ENCODE measurements at places on chromosomes 5 and 9.

GRCh38 chr5:144275329-144275728 lies 104.7 kb downstream of the KCTD16 start:
- DNase-seq: no peak

GRCh38 chr5:111364992-111365391 lies 140.8 kb downstream of the CAMK4 start:
- no peak for DNase-seq

- DNase-seq: no peak
Observed at GRCh38 chr5:172564883-172565282, 76.2 kb upstream of the NEURL1B start.

GRCh38 chr5:168920019-168920810 lies 341.0 kb upstream of the PANK3 start:
- DNase-seq: no peak

- DNase-seq: no peak
Observed at GRCh38 chr5:116421080-116421629, 153.5 kb downstream of the SEMA6A start.

DNA sequence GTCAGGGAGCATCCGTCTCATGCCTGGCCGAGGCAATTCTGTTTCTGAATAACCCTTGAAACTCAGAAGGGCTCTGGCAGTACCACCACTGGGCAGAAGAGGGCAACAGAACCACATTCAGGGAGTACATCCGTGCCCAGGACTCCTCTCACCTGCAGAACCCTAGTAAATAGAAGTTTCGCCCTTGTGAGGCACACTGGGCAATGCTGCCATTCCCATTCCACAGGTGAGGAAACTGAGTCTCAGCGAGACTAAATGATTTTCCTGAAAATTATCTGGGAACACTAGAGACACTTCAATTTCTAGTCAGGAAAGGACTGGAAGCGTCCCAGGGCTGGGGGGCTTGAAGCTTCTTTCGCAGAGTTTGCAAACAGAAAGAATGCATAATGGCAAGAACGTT lies 74.7 kb downstream of the FGF1 start:
- no peak for DNase-seq

DNA sequence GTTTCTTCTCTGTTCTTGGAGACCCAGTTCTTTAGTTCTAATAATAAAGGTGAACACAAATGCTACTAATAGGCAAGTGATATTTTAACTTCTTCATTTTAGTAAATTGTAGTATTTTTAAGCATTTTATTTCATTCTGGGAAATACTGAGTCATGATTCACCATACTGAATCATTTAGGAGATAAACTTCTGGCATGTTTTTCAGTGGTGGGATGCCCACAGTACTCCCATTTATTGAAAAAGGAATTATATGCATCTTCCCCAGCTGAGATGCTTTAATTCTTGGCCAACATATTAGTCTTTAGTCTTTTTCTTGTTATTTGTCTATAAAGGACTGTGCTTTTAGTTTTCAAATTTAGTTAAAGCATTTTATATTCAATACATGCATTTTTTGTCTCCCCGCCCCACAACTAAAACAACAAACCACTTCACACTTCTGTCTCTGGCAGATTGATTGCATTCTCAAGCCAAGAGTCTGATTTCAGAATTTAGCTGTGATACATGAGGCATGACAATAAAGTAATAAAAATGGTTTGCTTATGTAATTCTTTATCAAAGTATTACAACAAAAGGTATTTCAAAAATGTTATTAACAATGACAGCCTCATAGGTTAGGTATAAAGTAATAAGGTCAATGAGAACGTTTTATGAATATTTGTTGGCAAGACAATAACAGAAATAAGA lies 125.2 kb upstream of the CDH18 start:
- no peak for DNase-seq

- no peak for DNase-seq
Observed at GRCh38 chr5:121377461-121377860, 474.2 kb upstream of the FTMT start.

- DNase-seq: no peak
Observed at GRCh38 chr5:180133971-180134508, 62.5 kb upstream of the RNF130 start.

DNA sequence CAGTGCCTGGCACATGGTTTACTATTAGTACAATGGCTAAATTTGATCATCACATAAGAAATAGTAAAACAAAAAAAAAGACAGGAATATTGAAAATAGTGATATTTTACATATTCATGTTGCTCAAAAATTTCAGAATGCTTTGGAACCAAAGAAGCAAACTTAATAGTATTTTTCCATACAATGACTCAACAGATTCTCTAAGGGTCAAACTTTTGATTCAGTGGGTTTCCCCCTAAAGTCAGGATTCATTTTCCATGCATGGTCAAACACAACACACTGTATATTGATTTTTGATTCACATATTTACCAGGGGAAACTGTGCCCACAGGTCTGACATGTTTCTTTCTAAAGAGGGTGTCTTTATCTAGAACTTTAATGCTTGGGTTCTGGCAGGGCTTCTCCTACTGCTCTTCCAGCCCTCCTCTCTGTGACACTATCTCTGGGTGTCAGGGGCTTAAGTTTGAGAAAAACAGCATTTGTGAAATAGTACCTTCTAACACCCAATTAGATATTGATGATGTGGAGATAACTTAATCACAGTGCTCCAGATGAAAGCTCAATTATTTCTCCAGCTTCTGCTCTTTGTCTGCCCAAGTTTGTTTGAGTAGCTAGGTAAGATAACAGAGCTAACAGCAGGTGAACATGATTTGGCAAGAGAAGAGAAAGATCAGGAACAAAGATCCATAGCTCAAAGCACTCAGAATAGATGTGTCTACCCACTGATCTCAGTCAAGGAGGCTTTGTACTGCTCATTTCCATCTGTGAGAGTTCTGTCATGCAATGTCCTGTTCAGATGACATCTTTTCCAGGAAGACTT lies 35.5 kb upstream of the ELL2 start:
- no peak for DNase-seq

GRCh38 chr9:70403618-70404025 lies 10.8 kb downstream of the KLF9 start:
- no peak for DNase-seq

DNA sequence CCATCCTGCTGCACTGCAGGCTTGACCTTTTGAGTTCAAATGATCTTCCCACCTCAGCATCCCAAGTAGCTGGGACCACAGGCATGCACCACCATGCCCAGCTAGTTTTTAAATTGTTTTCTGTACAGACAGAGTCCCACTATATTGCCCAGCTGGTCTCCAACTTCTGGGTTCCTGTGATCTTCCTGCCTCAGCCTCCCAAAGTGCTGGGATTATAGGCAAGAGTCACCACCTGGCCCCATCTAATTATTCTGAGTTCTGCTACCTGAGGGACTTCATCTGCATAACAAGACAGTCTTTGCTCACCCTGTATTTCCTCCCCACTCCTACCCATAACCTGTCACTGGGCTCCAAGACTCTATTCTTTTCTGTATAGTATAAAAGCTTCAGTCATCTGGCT lies 54.6 kb upstream of the CEMIP2 start:
- DNase-seq: no peak

DNA sequence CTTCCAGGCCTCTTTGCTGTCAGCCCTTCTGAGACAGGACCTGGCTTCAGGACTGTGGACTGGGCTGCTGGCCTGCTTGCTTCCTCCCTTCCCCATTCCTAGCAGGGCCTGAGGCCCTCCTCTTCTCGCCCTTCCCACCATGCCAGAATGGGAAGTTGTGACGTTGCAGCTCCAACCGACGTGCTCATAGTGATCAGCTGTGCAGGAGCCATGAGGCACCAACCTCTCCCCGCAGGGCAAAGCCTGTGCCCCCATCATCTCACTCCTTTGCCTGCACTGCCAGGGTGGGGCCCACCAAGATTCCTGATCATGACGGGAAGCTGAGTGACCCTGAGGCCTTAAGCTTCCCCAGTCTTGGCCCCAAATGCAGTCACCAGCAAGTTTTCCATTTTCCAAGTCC lies 45.1 kb upstream of the GARNL3 start:
- DNase-seq: no peak

DNA sequence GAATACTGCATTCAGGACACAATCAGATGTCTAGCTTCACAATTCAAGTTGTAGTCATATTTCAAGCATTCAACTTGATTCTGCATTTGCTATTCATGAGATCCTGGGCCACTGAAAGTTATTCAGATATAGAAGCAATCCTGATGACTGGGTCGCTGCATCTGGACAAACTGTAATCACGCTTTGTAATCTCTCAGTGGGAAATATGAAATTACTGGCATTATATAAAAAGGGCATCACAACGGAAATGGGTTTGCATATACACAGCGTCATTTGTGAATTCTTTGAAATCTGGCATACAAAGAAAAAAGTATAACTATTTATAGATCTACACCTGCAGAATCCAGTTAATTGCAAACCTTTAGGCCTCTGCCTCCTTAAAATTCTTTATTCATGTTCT lies 102.2 kb downstream of the PARP8 start:
- DNase-seq: no peak

DNA sequence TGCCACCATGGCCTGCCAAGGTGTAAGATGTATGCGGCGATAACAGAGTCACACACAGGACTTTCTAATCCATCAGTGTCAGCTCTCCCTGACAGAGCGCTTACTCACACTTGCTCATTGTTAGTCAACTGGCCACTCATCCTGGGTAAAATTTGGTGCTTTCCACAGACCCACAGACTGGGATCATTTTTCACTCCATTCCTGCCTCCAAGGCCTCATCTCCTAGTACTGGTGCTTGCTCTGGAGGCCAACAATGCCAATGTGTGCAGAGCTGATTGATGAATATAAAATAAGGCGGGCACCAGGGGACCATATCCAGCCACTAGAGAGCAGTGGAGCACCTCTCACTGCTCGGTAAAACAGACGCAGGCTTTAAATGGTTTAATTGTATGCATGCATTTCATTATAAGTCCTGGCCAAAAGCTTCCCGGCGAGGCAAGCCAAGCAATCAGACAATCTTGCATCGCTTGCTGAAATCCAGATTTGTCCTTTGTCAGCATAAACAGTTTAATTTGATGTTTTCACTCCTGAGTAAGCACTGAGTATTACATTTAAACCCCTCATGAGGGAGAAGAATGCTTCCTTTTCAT lies 22.3 kb downstream of the PSMB7 start:
- no peak for DNase-seq

DNA sequence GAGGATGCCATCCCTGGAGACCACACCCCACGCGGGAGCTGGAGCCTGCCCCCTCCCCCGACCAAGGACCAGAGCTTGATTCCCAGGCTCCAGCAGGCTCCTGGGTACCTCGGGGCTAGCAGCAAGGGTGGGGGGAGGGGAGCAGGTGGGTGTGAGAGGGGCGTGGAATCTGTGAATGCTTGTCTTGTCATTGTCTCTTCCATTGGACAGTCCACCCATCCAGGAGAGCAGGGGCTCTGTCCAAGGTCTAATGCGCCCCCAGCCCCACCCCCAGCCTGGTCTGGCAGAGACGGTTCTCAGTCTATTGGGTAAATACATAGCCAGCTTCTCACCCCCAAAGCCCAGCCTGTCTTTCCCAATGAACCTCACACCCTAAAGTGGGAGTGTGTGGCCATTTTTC lies 22.8 kb downstream of the URM1 start:
- no peak for DNase-seq

- DNase-seq: no peak
Observed at GRCh38 chr9:133002147-133003070, 23.9 kb downstream of the GFI1B start.

GRCh38 chr5:150809363-150809762 lies 30.8 kb downstream of the SMIM3 start:
- DNase-seq: no peak

GRCh38 chr5:63916786-63917185 lies 45.5 kb downstream of the HTR1A start:
- DNase-seq: no peak

DNA sequence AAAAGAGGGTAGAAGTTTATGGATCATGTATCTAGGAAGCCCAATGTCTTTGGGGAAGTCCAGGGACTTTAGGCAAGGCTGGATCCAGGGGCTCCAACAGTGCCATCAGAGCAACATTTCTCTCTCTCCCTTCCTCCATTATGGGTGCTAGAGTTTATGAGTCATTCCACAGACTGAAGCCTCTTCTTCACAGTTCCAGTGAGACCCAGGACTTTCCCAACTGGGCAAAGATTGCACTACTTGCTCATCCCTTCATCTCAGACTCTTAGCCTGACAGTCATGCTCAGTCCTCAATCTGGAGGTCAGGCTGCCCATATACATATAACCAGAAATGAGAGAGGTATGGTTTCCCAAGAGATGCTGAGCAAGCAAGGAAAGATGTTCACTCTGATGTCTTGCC lies 110.7 kb downstream of the FEM1C start:
- DNase-seq: no peak

DNA sequence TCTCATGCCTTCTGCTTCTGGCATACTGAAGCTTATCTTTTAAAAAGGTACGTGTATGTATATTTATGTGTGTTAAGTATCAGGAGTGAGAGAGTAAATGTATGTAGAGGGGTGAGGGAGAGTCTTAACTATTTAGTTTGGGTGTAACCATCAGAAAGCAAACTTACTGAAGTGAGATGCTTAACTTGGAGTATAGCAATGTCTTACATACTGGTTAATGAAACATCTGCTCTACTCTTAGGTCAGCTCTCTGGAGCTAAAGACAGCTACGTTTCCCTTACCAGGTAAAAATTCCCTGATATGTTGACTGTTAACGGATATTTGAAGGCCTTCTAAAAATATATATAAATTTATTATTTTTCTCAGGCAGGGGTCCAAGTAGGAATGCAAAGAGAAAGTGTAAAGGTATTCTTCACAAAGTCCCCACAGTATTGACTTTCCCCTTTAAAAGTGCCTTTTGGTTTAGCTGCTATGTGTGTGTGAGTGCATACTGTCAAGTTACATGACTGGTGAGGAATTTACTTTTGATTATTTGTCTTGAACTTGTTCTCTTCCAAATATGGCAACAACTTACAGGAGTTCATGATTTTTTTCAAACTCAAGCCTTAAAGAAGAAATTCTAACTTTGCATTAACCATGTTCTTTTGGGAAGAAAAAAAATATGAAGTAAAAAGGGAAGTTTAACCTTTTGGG lies 12.3 kb upstream of the C5orf24 start:
- DNase-seq: no peak

DNA sequence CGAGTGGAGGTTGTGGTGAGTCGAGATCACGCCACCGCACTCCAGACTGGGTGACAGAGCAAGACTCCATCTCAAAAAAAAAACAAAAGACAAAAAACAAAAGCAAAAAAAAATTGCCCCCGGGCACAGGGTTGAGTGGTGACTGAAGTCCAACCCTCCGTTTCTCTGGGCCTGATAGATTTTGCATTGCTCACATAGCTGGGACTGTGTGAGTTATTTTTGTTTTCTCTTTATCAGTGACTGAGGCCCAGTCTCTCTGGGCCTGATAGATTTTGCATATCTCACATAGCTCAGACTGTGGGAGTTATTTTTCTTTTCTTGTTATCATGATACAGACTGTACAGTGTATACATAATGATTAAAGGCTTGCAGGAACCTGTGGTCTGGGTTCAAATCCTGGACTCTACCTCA lies 2.6 kb upstream of the SLC28A3 start:
- DNase-seq: no peak

- DNase-seq: peak; percentile 58
Observed at GRCh38 chr5:59188419-59189225, 605.7 kb downstream of the RAB3C start.

- DNase-seq: no peak
Observed at GRCh38 chr9:110370315-110370714, 32.7 kb upstream of the TXNDC8 start.

- no peak for DNase-seq
Observed at GRCh38 chr9:37144762-37145161, 24.4 kb downstream of the ZCCHC7 start.

- DNase-seq: no peak
Observed at GRCh38 chr5:159166416-159166815, 42.9 kb downstream of the RNF145 start.

GRCh38 chr5:168334280-168334679 lies 42.8 kb downstream of the WWC1 start:
- no peak for DNase-seq
